ENCODE measurements at places on chromosomes 12 and 14.

GRCh38 chr14:85529803-85530574 is at the start of gene FLRT2:
Gene FLRT2 (plus strand): TSS chr14:85530144. CDS start chr14:85621515, 91,371 bp downstream.
- DNase-seq = no peak

DNA sequence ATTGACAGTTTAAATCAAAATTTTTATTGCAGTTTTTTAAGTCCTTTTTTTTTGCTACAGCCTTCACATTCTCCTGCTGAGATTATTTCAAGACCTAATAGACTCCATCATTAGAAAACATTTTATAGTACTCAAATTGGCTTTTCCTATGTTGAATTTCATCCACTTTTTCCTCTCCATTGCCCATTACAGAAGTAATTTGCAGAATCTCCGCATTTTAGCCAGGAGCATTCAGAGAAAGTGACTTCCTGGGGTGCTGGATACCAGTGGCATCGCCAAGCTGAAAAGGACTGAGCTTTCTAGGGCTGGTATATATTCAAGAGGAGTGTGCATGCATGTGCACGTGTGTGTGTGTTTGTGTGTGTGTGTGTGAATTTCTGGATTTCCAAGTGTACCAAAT is 340.8 kb downstream of the PDZRN4 start:
- DNase-seq = no peak

DNA sequence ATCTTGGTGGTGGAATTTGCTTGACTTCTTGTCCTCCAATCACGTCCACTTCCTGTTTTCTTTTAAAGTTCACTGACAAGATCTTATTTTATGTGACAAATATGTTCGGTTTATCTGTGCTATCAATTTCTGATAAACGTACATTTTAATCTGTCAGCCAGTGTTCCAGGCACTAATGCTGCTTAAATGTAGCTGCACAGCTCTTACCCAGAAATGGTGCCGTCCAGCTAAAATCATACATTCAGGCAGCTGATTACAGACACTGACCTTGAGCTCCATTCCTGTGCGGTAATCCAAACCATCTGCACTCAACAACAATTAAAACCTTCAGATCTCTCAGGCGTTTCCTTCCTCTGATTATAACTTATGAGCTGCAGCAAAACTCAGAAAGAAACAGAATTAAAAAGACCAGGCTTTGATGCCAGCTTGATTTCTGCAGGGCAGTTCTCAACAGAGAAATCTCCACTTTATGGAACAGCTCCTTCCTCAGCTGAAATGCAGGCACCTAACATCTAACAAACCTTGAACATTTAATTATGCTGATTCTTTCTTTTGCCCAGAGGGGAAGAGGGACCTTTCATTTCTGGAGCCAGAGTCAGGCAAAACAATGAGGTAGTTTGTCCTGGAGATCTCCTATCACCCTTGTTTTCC is 26.4 kb upstream of the RASSF3 start:
- no peak for DNase-seq

DNA sequence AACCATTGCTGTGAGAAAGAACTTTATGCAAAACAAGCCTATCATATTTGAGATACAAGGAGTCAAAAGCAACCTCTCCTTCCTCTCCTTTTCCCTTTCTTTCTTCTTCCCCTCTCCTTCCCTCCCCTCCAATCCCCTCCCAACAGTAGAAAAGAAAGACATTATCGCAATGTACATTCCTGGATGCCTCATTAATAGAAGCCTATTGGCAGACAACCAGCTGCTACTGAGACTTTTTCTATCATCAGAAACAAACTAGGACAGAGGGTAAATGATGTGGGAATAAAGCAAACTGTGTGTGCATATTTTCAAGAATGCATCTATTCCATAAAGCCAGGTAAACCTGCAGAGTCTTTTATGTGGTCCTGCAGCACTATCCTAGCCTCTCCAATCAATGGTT is 237.2 kb downstream of the ITPR2 start:
- no peak for DNase-seq

DNA sequence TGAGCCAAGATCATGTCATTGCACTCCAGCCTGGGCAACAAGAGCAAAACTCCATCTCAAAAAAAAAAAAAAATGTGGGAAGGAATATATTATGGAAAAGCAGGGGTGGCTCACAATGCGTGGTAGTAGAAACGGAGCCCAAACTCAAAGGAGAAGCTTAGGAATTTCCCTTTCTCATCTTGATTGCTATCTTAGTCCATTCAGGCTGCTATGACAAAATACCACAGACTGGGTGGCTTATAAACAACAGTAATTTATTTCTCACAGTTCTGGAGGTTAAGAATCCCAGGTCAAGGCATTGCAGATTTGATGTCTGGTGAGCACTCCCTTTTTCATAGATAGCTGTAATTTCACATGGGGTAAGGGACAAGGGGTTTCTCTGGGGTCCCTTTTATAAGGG is 153.8 kb upstream of the KRR1 start:
- no peak for DNase-seq

Measured in GM12892 (cell line).